Stimulated activated CD4-positive, alpha-beta T cell treated with anti-CD3 and anti-CD28 coated beads, TNF-alpha, amount 100 ng/mL, for 24 hours (primary cell): ENCODE measurements at places on chromosomes 2 and 18.

DNA sequence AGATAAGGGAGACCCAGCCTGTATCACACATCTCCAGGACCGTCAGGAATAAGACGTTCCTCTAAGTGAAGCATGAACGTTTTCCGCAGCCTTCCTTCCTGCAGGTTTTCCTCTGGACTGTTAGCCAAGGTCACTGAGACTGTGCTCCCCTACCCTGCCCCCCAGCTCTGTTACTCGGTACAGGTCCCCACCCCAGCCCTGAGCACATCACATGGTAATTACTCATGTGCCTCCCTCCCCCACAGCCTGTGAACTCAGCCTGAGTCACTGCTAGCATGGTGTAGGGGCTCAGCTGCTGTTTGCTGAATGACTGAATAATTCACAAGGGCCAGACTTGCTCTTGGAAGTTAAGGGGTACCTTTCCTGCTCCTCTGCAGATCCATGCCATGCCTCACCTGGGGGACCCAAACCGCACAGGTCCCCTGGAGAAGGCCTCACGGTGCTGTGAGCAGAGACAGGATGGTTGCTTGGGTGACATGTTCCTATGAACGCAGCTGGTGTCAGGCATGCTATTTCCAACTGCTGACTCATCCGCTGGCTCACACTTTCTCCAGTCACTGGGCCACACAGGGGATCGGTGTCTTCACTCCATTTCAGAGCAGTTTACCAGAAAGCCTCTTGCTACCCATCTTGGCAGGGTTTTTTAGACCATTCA, 88.2 kb downstream of the PLB1 start:
- DNase-seq, result peak; percentile 80

- no peak for DNase-seq
Observed at GRCh38 chr2:75088791-75089190, 110.5 kb downstream of the TACR1 start.

DNA sequence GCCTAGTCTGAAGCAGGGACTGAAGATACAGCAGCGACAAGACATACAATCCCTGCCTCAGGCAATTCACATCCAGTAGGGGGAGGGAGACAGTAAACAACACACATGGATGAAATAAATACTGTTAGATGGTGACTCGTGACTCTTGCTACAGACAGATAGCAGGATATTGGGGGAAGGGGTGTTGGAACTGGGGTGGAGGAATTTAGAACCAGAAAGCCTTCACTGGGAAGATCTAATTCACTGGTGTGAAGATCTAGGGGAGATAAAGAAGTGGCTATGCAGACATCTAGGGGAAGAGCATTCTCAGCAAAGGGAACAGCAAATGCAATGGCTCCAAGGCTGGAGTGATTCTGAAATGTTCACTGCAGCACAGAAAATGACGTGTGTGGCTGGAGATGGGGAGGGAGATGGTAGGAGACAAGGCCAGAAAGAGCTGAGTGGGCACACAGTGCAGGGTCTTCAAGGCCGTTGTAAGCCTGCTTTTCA, 52.6 kb upstream of the TMEM163 start:
- DNase-seq, result no peak

GRCh38 chr18:62790871-62791772, 75.8 kb downstream of the PHLPP1 start:
- no peak for DNase-seq

DNA sequence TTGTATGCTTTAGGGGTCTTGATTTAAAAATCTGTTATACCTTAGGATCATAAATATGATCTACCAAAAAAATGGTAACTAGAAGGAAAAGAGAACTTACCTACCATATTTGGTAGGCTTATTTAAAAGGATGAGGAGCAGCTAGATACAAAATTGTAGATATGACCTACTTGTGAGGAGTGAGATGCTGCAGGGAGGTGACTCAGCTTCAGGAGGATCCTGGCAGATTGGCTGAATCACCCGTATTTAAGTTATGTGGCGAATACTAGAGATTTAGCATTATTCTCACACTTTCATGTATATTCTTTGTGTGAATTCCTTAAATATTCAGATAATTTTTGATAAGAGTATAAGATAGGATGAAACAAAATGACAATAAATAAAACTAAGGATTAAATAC, 657.3 kb upstream of the LINC00305 start:
- no peak for DNase-seq

- no peak for DNase-seq
Observed at GRCh38 chr18:38801640-38802039, 1236.0 kb upstream of the CELF4 start.
